ENCODE measurements at places on chromosomes 5 and 9.

DNA sequence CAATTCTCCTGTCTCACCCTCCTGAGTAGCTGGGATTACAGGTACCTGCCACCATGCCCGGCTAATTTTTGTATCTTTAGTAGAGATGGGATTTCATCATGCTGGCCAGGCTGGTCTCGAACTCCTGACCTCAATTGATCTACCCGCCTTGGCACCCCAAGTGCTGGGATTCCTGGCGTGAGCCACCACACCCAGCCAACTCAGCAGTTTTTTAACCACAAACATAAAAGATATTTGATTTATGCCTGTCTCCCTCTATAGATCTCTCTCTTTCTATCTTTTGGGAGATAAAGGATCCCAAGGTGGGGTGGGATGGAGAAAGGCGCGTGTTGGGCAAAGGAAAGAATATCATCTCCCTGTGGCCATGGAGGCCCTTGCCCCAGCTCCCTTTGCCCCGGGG lies 26.8 kb downstream of the NR4A3 start:
- no peak for DNase-seq

DNA sequence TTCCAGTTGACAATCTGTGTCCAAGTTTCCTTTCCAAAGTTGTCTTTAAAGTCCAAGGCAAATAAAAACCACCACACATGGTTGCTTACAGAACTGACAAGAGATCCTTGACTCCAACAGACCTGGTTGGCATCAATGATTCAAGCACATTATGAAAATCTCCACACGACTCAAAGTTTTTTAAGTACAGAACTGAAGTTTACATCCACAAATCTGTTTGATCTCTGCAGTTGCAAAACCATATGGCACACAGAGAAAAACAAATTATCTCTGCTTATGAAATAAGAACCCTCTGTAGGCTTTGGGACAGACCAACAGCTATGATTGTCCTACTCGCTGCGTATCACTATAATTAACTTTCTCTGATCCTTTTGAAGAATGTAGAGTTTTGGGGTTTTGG lies 60.8 kb downstream of the MLLT3 start:
- DNase-seq: no peak

- peak; percentile 16 for DNase-seq
Measured at GRCh38 chr9:124660341-124660801, 110.7 kb downstream of the NR6A1 start.

DNA sequence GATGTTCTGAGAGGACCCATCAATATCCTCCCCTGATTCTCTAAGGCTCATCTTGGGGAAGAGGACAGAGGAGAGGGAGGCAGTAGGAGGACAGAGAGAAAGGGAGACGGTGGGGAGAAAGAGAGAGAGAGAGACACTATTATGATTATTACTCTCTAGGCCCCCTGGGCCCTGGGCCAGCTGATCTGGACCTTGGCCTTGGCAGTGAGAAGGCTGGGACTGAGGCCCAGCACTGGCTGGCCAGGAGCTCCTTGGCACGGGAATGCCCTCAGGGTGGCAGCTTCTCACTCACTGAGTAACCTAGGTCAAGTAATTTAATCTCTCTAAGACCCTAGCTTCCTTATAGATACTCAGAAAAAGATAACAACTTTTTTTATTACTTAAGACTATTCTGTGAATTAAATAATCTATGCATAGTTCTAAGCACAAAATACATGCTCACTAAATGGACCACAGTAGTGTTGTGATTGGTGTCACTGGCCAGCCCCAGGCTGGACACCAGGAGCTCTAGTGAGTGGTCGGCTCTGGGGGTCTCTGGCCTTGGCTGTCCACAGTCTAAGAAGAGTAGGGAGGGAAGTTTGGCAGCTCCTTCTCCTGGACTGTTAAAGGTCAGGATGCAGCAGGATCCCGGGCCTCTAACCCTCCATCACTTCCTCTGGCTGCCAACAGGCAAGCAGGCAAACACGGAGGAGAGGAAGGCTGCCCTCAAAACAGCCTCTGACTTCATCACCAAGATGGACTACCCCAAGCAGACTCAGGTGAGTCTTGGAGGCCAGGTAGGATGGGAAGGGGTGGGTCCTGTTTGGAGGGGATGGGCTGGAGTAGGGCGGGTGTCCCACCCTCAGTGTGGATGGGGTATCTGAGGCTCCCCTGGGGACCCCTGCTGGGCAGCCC lies 50.0 kb downstream of the GSN start:
- DNase-seq: no peak

- DNase-seq: no peak
Measured at GRCh38 chr9:96524764-96525163, 74.8 kb downstream of the HABP4 start.

DNA sequence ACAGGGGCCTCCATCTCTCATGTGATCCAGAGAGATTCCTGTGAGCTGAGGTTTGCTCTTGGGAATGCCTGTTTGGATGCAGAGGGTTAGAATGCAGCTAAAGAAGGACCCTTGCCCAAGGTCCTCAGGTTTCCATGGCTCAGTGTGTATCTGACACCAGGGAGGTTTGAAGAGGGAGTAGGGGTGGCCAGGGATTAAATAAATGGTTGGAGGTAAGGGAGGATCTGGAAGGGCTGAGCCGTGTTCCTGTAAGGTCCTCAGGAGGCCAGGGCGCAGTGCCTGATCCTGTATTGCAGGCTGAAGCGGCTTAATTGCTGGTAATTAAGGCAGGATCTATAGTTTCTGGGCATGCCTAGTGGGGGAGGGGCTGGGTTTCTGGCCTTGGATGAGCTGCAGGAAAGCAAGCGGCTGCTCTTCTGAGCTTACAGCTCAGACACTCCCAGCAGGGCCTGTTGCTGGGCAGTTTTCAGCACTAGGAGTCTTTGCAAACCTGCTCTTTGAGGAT lies 41.5 kb upstream of the MAP1B start:
- DNase-seq: no peak

GRCh38 chr9:124248066-124248465 lies 9.7 kb upstream of the NEK6 start:
- no peak for DNase-seq

DNA sequence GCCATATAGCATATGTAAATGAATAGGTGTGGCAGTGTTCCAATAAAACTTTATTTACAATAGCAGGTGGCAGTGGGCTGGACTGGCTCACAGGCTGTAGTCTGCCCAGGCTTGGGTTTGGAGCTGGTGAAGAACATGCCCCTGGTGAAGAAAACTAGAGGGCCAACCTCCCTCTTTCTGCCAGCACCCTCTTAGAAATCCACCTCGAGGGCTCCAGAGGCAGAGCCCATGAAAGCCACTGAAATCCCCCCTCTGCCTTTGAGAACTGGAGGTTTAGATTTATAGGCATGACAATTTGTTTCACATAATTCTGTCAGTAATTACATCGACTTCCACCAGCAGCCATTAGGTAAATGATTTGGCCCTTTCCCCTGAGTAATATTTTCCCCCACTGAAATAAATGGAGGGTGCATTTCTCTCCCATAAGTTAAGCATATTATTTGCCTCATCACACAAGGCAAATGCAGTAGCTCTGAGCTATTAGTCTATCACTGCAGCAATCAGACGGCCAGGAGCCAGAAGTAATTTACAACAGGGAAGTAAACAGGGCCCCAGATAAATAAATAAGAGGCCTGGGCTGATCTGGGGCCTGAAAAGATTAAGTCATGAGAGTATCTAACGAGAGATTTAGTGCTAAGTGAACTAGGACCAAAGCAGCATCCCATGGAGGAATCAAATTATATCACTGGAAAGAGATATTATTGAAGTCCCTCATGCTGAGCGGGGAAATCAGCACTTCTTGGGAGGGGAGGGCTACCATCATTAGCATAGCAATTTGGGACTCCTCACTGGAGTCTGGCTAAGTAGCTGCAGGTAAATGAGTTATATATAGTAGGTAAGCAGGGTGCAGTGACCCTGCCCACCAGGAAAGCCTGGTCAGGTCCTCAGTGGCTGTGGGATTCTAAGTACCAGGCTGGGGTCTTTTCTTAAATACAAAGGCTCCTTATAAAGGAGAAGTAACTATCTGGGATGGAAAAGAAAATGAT lies 123.9 kb downstream of the SLIT3 start:
- DNase-seq: no peak

GRCh38 chr5:136655468-136655867 lies 290.1 kb upstream of the TRPC7 start:
- no peak for DNase-seq

All from OCI-LY7 (cell line).